ENCODE measurements at places on chromosomes 4 and X. TPM values are rescaled to one million over a fixed set of nuclear protein-coding genes. Genes with fewer than 3 reads are reported as not detected.
A peak's percentile ranks its signal among the peaks of the same experiment; 100 is the strongest.

The PRR32 gene
- not detected for polyA plus RNA-seq

The PROM1 gene
- polyA plus RNA-seq = 32.4 TPM

The SLC9B1 gene
- 2.4 TPM for polyA plus RNA-seq

The STATH gene
- polyA plus RNA-seq = not detected

DNA sequence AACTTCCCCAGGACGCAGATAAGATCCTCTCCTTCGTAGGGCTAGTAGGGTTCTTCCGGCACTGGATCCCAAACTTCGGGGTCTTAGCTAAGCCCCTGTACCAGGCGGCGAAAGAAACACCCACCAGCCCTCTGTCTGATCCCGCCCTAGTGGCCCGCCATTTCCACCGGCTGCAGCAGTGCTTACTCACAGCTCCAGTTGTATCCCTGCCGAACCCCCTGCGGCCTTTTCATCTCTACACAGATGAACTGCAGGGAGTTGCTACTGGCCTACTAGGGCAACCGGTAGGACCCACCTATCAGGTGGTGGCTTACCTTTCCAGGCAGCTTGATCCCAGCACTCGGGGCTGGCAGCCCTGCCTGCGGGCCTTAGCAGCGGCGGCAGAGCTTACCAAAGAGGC is 961.2 kb downstream of the RPA4 start:
- DNase-seq = no peak

- no peak for DNase-seq
These were observed 247.3 kb downstream of the SPOCK3 start for GRCh38 chr4:166987026-166987425.

- DNase-seq = no peak
These were observed 243.0 kb downstream of the PALLD start for GRCh38 chr4:168739886-168740285.

GRCh38 chrX:43861750-43862149 is 20.5 kb downstream of the MAOB start:
- DNase-seq = no peak

- DNase-seq = no peak
These were observed 27.7 kb downstream of the METTL14 start for GRCh38 chr4:118712872-118713271.

DNA sequence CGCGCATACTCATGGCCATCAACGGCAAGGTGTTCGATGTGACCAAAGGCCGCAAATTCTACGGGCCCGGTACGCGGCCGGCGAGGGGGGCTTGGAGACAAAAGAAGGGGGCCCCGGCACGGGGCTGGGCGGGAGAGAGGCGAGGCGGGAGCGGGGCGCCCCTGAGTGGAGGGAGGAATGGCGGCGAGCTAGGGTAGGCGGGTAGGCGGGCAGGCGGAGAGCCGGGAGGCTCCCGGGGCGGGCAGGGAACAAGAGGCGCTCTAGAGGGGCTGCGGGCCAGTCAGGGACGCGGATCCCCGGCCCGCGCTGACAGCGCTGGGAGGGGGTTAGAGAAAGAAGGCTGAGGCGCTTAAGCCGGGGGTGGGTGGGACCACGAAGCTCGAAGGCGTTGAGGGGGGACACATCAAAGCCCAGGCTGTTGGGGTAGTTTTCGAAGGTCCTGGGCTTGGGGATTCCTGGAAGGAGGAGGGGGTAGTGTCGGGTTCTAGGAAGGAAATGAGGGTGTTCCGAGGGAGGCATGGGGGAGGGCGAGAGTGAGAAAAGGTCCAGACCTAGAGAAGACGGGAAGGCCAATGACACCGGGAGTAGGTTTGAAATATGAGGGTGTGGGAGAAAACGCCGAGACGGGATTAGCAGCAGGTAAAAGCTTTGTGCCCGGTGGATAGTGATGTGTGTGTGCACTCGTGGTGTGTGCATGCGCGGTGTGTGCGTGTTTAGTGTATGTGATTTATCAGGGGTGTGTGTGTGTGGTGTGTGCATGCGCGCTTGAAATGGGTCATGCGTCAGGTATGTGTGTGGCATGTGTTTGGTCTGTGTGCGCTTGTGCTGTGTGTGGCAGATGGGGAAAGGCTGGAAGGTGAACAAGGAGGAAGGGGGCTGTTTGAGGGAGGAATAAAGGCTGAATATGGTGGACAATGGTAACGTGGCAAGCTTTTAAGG is 807 bp downstream of the PGRMC1 start:
- peak; percentile 20 for DNase-seq

DNA sequence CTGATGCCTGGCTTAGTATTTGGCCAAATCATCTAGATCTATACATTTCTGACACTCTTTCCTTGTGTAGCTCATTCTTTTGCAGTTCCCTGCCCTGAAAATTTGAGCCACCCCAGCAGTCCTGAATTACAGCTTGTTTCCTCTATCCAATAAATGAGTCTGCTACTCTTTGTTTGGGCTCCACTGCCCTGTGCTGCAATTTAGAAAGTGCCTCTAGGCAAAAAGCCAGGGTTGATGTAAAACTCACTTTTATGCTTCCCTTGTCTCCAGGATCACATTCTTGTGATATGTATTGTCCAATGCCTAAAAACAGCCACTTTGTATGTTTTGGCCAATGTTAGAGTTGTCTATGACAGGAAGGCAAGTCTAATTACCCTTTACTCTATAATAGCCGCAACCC is 101.7 kb upstream of the MAP3K15 start:
- no peak for DNase-seq

GRCh38 chr4:89483833-89484232 is 176.2 kb upstream of the GPRIN3 start:
- no peak for DNase-seq

- no peak for DNase-seq
These were observed 58.4 kb upstream of the NEIL3 start for GRCh38 chr4:177251237-177251636.

- no peak for DNase-seq
These were observed 537.9 kb downstream of the IQCM start for GRCh38 chr4:149277705-149278104.

DNA sequence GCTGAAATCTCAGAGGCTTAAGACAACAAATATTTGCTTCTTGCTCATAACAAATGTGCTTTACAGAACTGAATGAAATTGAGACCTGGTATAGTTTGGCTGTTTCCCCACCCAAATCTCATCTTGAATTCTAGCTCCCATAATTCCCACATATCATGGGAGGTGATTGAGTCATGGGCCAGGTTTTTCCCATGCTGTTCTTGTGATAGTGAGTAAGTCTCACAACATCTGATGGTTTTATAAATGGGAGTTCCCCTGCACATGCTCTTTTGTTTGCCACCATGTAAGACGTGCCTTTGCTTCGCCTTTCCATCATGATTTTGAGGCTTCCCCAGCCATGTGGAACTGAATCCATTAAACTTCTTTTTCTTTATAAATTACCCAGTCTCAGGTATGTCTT is 221.1 kb upstream of the DIPK2B start:
- DNase-seq = no peak
